Fibroblast of the aortic adventitia (primary cell): ENCODE measurements at places on chromosomes 16 and 17. TPM values are rescaled to one million over a fixed set of nuclear protein-coding genes. Genes with fewer than 3 reads are reported as not detected.

SPEM2 gene
- not detected in 2 replicates for total RNA-seq

GRCh38 chr17:17119533-17119932 lies 77.3 kb downstream of the MPRIP start:
- peak; percentile 30 for DNase-seq

DNA sequence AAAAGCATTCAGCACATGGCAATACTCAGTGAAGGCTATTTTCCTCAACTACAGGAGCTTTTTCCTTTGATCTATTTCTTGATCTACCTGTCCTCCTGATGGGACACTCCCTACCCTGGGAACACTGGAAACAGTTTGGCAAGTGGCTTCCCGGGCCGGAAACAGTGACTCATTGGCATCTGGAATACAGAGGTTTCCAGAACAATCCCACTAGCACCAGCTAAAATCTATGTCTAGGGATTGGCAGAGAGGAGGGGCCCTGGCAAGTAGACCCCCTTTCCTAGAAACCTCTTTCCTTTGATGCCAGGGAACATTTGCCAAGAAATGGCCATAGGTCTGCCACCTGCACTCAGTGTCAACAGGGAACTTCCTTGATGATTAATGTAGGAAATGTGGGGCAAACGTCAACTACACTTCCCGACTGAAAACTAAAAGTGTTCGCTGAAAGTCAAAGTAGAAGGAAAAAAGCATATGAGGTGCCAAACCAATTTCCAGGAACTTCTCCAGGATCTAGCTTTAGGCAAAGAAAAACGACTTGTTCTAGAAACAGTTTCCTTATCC lies 30.4 kb upstream of the FBXW10B start:
- DNase-seq, result peak; percentile 62

- no peak for DNase-seq
Observed at GRCh38 chr17:42639525-42640113, 19.5 kb upstream of the TUBG2 start.

DNA sequence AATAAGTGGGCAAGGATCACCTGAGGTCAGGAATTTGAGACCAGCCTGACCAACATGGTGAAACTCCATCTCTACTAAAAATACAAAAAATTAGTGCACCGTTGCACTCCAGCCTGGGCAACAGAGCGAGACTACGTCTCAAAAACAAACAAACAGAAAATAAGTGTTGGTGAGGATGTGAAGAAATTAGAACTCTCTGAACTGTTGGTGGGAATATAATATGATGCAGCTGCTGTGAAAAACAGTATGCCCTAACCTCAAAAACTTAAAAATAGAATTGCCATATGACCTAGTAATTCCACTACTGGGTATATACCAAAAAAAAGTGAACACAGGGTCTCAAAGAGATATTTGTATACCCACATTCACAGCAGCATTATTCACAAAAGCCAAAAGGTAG lies 26.1 kb downstream of the GLG1 start:
- no peak for DNase-seq

- no peak for DNase-seq
Observed at GRCh38 chr16:2152695-2153506, 2.7 kb upstream of the TRAF7 start.

DNA sequence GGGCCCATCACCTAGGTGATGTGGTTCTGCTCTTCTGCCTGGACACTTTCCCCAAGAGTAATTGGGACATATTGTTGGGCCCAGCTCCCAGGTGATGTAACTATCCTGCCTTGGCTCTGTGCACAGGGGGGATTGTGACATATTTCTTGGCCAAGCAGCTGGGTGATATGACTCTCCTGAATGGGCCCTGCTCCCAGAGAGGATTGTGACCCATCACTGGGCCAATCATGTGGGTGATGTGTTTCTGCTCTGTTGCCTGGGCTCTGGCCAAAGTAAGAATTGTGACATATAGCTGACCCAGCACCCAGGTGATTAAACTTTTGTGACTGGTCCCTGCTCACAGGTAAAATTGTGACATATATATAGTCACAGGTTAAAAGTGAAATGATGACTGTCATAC lies 1904.9 kb downstream of the TP53TG3F start:
- DNase-seq, result no peak

- no peak for DNase-seq
Observed at GRCh38 chr17:78029697-78030096, 71.2 kb downstream of the TNRC6C start.

DNA sequence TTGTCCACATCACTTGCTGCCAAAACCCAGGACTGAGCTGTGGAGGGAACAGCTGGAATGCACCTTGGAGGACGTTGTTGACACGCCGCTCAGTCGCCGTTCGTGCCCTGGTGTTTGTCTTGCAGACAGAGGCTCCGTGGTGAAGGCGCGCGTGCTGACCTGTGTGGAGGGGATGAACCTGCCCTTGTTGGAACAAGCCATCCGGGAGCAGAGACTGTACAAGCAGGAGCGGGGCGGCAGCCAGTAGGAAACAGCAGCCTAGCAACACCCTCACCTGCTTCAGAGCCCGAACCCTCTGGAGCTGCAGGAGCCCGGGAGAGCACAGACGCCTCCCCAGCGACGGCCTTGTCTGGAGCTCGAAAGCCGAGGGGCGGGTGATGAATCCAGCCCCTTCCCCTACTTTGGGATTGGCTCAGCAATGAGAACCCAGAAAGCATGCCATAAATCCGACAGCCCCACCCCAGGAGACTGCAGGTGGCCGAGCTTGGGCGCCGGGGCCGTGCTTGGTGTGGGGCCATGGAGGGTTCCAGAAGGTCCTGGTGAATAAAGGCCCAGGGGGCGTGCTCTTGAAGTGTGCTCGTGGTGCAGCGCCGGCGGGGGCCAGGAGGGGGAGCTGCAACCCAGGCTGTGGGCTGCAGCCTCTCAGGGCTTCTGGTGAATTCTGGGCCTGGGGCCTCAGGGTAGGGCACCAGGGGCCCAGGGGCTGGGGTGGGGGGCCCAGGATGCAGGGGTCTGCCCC lies 470 bp upstream of the CDK3 start:
- no peak for DNase-seq

ASIC2 gene
- 0.18 TPM in 1 of 2 replicates, not detected in the other for total RNA-seq

SCARF1 gene
- 0.90 and 1.3 TPM in 2 replicates for total RNA-seq

DNA sequence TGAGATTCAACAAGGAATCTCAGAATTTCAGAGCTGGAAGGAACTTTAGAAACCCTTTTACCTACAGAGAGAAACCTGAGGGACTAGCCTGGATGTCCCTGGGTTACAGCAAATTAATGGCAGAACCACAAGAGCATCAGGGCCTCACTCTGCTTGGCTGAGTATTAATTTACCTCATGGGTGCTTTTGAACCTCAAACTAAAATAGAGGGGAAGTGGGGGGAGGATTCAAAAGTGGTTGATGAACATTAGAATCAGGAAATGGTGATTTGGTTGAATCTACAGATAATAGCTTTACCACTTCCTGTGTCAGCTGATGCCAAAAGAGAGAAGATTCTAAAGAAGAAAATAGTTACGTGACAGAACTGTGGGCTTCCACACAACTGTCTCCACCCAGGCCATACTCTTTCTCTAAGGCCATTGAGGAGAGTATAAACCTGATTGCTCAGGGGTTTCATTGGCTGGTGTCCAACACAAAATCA lies 11.3 kb upstream of the SKAP1 start:
- no peak for DNase-seq

GRCh38 chr16:27264151-27264550 lies 4.4 kb downstream of the NSMCE1 start:
- peak; percentile 71 for DNase-seq

- DNase-seq, result no peak
Observed at GRCh38 chr17:48373883-48374282, 56.1 kb downstream of the SKAP1 start.

GRCh38 chr16:54817940-54818574 lies 112.6 kb upstream of the IRX5 start:
- no peak for DNase-seq

- DNase-seq, result no peak
Observed at GRCh38 chr17:81162491-81162890, 2.8 kb upstream of the PVALEF start.

- no peak for DNase-seq
Observed at GRCh38 chr16:63323055-63323454, 1286.8 kb upstream of the CDH8 start.

DNA sequence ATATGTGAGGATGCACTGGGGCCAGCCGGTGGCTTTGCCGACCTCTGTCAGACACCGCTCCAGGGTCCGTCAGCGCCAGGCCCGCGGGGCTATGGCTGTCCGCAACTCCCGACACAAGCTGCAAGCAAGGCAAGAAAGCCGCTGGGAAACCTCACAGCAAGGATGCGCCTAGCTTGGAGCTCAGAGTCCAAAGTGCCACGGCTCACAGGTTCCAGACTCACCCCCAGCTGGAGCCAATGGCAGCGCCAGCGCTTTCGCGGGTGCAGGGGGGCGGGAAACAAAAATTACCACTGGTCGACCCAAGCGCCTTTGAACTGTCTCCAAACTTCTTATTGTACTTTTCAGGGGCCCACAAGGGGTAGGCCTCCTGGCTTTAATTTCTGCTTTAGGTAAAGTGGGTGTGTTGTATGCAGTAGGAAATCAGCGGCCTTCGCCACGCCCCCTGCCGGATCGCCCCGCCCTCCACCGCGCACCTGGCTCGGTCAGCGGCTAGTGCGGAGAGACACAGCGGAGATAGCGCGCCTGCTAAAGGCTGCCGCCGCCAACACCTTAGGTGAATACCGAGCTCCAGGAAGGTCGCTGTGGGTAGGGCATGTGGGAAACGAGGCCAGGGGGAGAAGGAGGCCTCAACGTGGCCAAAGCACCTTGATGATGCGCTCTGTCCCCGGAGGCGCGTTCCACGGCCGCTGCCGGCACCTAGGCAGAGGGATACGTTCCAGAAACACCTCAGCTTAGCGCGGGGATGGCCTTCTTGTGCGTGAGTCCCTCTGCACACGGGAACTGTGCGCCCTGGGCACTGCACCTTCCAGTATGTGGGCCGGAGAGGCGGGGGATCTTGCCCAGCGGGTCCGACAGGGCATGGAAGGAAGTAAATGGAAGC lies 61.0 kb upstream of the RBL2 start:
- no peak for DNase-seq

- DNase-seq, result no peak
Observed at GRCh38 chr17:30905742-30906100, 317 bp downstream of the TEFM start.

- peak; percentile 77 for DNase-seq
Observed at GRCh38 chr17:41322094-41322902, 6.8 kb upstream of the KRTAP17-1 start.

DNA sequence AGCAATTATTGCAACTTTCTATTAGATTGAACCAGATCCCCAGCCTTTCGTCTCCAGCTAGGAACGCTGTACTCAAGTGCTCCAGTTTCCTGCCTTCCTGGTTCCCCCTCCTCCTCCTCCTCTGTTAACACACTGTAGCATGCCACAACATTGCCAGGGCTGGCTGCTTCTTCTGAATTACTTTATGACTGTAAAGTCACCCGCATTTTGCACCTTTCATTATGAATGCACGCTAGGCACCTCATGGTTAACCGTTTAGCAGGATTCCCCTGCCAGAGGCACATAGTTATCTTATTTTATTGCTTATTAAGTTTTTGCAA lies 4.5 kb downstream of the ZNF423 start:
- no peak for DNase-seq

CCL8 gene
- total RNA-seq, result not detected in 2 replicates

PRMT7 gene
- total RNA-seq, result 36.9 and 42.1 TPM in 2 replicates

GRCh38 chr16:55297910-55298479 lies 26.0 kb upstream of the IRX6 start:
- DNase-seq, result peak; percentile 8

SEPTIN12 gene
- not detected in 2 replicates for total RNA-seq

C17orf78 gene
- not detected in 2 replicates for total RNA-seq

- no peak for DNase-seq
Observed at GRCh38 chr16:4333308-4333638, 17.4 kb downstream of the GLIS2 start.

PRAC2 gene
- not detected in 2 replicates for total RNA-seq
